ENCODE measurements at places on chromosomes 1 and 21.

GRCh38 chr1:93013145-93014065 is 52.1 kb upstream of the DIPK1A start:
- no peak for DNase-seq

GRCh38 chr1:67646145-67647035 is 38.6 kb upstream of the GADD45A start:
- no peak for DNase-seq

- DNase-seq, result no peak
These were observed 5.3 kb upstream of the LRRC8C start for GRCh38 chr1:89627596-89627962.

DNA sequence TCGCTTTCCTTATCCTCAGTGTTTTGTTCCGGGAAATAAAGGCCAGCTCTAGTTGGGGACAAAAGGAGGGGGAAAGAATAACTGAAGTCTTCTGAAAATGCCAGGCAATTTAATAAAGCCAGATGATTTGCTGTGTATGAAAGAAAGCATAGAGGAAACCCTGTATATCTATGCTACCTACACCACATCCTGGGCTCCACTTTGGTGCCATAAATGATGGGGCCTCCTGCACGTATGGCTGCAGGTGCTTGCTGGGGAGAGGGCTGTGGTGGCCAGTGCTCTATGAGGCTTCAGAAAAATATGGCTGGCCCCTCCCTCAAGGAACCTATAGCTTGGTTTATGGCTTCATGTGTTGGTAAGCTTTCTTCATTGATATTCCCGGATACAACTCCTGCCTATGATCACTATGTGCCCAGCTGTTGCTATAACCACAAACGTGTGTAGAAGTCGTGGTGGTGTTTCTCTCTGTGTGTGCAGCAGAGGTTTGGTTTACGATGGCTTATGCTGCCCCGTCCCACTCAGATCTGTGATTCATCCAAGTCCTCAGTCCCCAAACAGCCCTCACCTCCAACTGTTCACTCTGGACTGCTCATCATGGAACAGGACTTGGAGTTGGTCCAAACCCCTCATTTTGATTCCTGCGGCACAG is 59.5 kb downstream of the BACE2 start:
- no peak for DNase-seq

DNA sequence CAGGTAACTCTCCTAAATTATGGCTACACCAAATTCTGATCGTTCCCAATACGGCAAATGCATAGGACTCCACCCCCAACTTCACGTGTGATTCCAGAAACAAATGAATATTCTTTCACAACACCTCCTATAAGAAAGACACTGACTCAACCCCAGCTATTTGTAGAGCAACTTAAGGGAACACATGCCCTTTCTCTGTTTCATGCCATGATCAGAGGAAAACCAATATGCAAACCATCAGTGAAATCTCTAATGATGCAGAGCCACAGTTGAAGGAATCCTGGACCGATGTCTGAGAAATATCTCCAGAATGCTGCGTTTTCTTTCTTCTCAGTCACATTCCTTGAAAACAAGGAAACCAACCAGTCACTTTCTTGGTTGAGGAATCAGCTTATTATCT is 164.2 kb upstream of the PTBP2 start:
- no peak for DNase-seq

DNA sequence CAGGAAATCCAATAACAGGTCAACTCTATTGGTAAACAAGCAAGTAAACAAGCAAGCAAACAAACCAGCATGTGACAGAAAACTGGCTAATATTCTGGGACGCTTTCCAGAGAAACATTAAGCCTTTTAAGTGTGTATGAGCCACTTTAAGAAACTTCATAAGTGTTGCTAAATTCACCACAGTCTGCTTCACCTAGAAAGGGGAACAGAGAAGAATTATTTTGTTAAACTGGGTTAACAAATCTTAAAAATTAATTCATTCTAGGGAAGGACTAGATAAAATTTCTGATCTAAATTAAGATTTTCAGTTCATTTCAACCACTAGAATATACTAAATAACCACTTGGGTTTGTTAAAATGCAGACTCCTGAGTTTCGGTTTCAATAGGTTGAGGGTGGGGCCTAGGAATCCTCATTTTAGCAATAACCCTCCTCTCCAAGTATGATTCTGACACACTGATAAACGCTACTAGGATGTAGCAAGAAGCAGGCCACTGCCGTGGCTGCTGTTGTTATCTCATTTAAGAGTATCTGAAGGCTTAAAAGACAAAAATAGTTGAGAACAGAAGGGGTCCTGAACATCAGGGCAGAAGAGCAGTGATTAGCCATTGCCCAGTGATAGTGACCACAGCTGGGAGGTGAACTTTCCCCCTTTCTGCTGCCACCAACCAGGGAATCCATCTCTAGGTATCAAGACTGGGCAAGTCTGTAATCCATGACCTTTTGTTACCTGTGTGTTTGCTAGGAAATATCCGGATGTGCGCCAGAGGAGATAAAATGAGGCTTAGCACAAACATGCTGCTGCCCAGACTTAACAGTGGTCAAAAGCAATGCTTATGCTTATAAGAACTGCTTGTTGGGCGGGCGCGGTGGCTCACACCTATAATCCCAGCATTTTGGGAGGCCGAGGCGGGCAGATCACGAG is 11.2 kb downstream of the CREG1 start:
- DNase-seq, result no peak

DNA sequence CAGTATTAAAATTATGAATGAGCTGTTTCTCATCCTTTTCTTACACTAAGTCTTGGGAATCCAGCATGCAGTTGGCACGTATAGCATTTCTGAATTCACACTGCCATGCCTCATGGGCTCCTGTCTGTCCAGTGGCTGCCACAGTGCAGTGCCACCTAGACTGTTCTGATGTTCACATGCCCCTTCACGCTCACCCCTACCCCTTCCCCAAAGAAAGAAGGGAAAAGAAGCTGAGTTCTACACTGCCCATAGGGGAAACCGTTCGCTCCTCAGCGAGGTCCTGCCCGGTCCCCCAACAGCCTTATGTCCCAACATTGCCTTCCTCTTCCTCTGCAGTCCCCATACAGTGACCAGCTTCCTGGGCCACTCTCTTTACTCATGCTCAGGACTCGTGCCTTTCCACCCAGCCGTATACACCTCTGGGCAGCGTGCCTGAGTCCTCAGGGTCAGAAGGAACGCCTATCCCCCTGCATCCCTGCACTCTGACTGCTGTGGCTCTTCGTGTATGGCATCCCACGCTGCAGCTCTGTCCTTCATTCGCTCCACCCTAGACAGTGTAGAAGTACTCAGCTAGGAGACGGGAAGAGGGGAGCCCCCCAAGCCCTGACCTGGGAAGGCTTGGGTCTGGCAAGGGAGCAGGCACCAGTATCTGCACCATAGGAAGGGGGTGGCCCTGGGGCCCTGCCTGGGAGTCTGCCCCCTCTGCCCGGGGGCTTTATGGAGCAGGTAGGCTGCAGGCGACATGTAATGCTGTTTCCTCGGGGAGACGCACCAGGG is 24.1 kb upstream of the ARF1 start:
- DNase-seq, result no peak

- DNase-seq, result no peak
These were observed 7.4 kb upstream of the PPP1R15B start for GRCh38 chr1:204419064-204419403.

- no peak for DNase-seq
These were observed 35.6 kb upstream of the GPR157 start for GRCh38 chr1:9164532-9164900.

GRCh38 chr1:43464681-43465504 is 11.2 kb upstream of the HYI start:
- no peak for DNase-seq

Measured in omental fat pad (tissue), 4 donors.